ENCODE measurements at places on chromosomes 7 and 10.

- no peak for DNase-seq
Measured at GRCh38 chr7:514651-515598, 4.7 kb downstream of the PDGFA start.

GRCh38 chr10:24901686-24902399 is 50.6 kb downstream of the PRTFDC1 start:
- DNase-seq, result peak; percentile 93

GRCh38 chr7:117588352-117588794 is 108.5 kb downstream of the CFTR start:
- no peak for DNase-seq

- no peak for DNase-seq
Measured at GRCh38 chr10:11908536-11908935, 85.4 kb downstream of the PROSER2 start.

DNA sequence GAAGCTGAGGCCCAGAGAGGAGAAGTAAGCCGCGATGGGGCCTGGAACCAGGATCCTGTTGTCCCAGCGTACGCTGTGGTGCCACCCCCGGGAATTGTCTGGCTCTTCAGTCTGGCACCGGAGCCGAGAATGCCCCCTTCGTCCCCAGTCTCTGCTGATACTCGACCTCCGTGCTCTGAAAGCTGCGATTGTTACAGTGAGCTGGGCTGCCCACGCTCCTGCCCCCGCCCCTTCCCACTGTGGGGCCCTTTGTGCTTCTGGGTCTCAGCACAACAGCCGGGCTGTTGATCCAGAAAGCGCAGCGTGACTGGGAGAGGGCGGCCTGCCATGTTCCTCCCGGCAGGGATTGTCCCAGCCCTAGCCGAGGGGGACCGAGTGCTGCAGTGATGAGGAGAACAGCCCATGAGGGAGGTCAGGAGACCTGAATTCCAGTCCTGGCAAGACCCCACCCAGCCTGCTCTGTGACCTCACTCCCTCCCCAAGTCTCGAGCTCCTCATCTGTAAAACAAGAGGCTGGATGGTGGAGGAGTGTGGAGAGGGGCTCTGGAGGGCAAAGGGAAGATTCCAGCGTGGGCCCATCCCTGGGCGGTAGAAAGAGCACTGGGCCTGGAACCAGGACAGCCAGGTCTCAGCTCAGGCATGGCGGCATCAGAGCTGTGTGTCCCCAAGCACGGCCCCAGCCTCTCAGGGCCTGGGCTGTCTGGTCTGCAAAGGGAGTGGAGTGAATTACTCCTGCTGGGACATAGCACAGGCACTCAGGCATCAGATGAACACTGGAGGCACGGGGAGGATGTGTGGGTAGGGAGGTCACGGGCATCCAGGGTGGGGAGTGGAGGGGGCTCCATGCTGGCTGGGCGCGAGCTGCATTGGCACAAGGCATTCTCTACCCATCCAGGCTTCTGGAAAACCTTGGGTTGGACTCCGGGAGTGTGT is 43.6 kb downstream of the TSPAN15 start:
- no peak for DNase-seq

GRCh38 chr7:99034932-99035722 is 108.8 kb downstream of the SMURF1 start:
- no peak for DNase-seq

- DNase-seq, result peak; percentile 95
Measured at GRCh38 chr10:122504610-122504950, 43.2 kb downstream of the HTRA1 start.

DNA sequence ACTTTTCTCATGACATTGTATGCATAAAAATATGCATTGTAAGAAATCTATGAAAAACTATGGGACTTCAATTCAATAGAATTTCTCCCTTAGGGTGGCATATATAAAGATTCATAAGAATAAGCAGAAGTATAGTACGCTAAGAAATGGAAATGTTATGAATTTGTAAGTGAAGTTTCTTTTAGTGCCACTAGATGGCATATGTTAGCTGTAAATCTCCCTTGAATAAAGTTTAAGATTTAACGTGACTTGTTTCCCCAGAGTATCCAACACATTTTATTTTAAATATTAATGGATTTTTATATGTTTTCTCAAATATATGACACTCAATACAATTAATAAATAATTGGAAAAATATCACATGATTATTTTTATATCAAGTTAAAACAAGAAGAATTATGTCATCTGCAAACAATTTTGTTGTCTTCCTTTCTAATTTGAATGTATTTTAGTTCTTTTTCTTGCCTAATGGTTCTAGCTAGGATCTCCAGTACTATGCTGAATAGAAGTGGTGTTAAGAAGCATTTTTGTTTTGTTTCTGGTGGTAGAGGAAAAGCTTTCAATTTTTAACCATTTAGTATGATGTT is 287.2 kb downstream of the HGF start:
- peak; percentile 47 for DNase-seq

DNA sequence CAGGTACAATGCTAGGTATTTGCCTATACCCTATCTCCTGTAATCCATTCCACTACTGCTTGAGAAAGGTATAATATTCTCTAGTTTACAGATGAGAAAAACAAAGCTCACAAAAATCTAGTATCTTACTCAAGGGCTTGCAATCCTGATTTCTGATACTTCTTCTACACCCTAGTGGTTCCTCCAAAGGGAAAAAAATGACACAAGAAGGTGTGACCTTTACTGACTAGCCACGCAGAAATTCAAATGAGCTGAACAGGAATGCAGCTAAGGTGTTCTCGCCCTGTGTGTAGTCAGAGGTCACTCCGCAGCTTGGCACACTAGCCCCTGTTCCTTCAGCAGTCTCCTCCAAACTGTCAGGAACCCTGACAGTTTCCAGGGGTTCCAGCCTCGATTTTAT is 59.5 kb upstream of the TM9SF3 start:
- DNase-seq, result no peak

- DNase-seq, result no peak
Measured at GRCh38 chr7:115968596-115968995, 62.0 kb downstream of the TFEC start.

GRCh38 chr10:71243756-71244395 is 31.5 kb downstream of the UNC5B start:
- DNase-seq, result peak; percentile 51

GRCh38 chr10:34916314-34916713 is 101.2 kb upstream of the PARD3 start:
- DNase-seq, result peak; percentile 68

GRCh38 chr10:6423413-6424170 is 156.5 kb downstream of the PRKCQ start:
- no peak for DNase-seq
